Kidney epithelial cell (primary cell): ENCODE measurements at places on chromosomes 5 and 9.

GRCh38 chr9:88684046-88684445 is 149.1 kb downstream of the NXNL2 start:
- DNase-seq = no peak

- DNase-seq = no peak
These were observed 26.5 kb downstream of the TRMO start for GRCh38 chr9:97895695-97896332.

GRCh38 chr9:32969270-32969669 is 32.2 kb downstream of the APTX start:
- DNase-seq = no peak

- DNase-seq = no peak
These were observed 4.7 kb downstream of the PHYKPL start for GRCh38 chr5:178227929-178228328.

DNA sequence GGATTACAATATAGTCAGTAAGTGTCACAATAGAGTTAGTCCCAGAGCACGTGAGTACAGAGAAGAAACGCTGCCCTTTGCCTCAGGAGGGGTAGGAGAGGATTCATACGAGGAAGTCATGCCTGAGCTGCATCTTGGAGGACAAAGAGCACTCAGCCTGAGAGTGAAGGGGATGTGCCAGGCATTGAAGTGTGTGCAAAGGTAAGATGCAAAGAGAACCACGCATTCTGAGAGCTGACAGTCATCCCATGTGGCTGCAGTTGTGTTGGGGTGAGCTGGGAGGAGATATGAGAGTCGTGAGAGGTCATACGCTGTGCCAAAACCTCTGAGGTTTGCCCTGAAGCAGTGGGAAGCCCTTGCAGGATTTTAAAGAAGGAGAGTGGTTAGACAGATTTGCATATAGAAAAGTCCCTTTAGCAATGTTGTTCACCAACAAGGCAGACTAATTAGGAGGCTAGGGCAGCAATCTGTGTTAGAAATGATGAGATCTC is 97.5 kb downstream of the PIP5K1B start:
- no peak for DNase-seq

GRCh38 chr9:131518553-131518952 is 12.5 kb downstream of the UCK1 start:
- DNase-seq = no peak

DNA sequence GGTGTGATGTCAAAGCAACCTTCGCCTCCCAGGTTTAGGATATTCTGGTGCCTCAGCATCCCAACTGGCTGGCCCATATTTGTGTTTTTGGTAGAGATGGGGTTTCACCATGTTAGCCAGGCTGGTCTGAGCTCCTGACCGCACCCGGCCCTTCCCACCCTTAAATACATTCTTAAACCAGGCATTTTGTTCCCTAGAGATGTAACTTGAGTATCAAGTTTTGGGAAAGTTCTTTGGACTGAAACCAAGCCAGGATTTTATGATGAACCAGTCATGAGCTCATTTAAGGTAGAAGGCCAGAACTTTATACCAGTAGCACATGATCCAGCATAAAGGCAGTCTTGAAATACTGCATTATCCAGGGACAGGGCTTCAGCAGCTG is 3.5 kb downstream of the RPL7A start:
- no peak for DNase-seq

DNA sequence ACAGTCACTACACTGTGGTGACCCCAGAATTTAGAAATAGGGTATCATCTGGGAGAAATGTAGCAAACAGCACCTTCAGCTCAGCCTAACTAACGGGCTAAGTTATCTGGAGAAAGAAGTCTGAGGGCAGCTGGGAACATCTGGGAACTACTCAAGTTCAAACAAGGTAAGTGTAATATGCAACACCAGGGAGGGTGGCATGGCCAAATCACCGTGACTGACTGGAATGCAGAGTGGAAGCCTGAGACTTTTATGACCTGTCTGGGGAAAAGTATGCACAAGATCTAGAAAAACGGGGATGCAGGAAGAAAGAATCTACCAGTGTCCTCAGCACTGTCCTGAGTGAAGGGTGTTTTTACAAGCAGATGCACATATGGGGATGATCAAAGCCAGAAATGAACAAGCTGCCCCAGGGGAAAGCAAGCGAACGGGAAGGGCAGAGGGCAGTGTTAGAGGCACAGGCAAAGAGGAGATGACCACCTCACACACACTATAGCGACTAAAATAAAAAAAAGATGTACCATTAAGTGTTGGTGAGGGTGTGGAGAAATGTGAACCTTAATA is 59.9 kb downstream of the SERINC5 start:
- DNase-seq = no peak

DNA sequence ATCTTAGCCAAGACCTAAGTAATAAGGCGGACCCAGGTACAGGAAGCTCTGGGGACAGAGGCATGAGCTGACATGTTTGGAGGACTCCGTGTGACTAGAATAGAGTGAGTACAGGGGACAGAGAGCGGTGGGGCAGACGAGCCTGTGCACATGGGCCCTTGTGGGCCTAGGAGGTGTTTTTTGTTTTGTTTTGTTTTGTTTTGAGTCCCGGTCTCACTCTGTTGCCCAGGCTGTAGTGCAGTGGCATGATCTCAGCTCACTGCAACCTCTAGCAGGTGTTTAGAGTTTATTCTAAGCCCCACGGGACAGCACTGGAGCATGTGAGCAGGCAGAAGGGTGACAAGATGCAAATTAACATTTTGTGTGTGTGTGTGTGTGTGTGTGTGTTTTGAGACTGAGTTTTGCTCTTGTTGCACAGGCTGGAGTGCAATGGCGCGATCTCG is 3.1 kb upstream of the EEIG1 start:
- no peak for DNase-seq

- no peak for DNase-seq
These were observed 101.4 kb downstream of the LPAR1 start for GRCh38 chr9:110936719-110937452.

DNA sequence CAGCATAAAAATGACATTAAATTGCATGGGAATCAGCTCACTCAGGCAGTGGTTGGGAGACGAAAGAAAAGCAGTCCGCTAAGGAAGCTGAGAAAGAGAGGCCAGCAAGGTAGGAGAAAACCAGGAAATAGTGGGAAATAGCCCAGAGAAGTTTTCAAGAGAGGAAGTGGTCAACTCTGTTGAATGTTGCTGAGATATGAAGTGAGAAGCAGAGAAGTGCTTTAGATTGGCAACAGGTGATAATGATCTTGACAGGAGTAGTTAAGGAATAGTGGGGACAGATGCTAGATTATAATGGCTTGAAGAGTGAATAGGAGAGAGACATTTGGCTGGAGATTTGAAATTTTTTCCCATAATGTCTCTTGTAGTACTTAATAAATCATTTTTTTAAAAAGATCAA is 30.8 kb downstream of the CNTRL start:
- DNase-seq = no peak

GRCh38 chr9:14769230-14769571 is 46.7 kb upstream of the CER1 start:
- no peak for DNase-seq

DNA sequence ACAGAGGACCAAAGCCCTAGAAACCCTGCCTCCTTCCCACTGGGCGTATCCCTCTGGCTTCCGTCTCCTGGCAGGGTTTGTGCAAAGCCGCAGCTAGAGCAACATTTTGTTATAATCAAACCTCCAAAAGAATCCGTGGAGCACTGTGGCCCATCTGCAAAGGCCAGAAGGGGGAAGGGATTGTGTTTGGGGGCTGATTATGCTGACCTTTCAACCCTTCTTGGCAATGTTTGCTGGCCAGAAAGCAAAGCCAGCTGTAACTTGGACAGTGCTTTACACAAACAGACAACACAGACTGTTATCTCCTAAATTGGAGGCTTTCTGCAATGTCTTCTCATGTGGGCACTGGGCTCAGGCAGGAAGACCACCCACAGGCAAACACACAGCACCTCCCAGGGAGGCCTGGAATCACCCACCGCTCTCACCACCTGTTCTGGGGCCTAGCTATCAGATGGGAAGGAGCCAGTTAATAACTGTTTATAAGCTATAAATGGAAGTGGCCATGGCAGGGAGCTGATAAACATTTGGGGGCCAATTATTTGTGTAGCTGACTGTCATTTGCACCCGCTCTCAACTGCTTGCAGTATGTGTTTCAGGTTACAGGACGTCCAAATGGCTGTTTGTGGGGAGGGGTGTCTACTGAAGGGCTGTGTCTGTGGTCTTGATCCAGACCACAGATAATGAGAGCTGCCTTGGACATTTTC is 121.6 kb upstream of the ERCC6L2 start:
- no peak for DNase-seq

DNA sequence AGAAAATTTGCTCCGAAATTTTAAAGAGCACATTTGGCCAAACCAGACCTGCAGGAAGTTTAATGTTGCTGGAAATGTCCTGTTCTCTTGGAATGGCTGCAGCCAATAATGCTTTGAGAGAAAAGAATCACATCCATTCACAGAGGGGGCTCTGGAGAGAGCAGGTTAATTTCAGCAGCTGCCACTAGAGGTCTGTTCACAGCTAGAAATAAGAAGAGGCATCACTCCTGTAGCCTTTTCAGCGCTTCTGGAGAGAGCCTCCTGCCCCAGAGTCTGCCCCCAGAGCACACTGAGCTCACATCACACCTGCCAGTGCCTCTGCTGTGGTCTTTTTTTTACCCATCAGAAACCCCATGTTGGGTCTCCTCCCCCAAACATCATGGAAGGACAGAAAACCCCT is 124.8 kb upstream of the RAD23B start:
- no peak for DNase-seq

GRCh38 chr9:79757881-79758669 is 186.3 kb downstream of the TLE4 start:
- DNase-seq = no peak

DNA sequence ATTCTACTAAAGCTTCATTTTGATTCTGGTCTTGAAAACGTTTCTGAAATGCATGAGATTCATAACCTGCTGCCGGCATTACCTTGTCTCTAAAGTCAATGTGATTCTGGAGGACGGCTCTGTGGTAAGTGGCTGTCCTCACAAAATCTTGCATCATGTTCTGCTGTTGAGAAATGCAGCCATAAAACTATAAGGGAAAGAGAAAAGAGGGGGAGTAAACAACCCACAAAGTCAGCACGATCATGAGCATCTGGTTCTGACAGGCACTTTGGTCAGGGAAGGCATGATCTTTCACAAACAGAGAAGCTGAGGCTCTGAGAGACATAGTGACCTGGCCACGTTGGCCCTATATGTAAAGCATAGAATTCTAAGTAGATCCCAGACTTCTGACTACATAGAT is 168.9 kb upstream of the PUM3 start:
- no peak for DNase-seq

- DNase-seq = no peak
These were observed 898 bp downstream of the CAMSAP1 start for GRCh38 chr9:135906291-135907005.

DNA sequence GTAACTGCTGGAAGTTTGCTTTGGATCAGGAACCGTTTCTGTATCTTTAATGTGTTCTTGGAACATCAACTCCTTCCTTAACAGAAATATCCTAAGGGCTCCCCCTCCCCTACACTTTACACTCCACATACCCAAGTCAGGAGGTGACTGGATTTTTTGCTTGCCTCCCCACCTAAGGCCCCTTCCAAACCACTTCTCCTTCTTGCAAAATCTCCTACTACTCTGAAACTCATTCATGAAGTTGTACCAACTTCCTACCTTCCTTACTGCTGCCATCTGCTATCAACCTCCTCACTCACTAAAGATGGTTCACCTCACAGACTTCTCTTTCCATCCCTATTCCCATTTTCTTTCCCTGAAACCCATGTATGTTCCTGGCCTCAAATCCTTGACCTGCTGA is 16.1 kb downstream of the TXN start:
- no peak for DNase-seq

DNA sequence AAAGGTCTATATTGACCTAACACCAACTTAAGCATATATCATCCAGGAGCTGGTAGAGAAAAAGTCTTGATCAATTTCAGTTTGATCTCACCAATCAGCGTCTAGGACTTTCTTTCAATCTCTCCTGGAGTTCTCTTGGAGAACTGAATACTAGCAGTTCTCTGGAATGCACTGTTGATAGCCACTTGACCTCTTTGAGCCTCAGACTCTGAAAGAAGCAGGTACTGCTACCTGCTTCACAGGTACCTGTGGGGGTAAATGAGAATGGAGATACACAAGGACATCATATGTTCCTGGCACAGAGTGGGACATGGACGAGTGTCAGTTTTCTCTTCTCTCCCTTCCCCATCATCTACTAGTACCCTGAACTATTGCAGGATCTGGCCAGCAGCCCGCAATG is 16.0 kb downstream of the CMYA5 start:
- no peak for DNase-seq

- no peak for DNase-seq
These were observed 315.6 kb downstream of the CETN3 start for GRCh38 chr5:90093751-90094485.

- DNase-seq = no peak
These were observed 46.7 kb downstream of the ROR2 start for GRCh38 chr9:91903126-91903911.

DNA sequence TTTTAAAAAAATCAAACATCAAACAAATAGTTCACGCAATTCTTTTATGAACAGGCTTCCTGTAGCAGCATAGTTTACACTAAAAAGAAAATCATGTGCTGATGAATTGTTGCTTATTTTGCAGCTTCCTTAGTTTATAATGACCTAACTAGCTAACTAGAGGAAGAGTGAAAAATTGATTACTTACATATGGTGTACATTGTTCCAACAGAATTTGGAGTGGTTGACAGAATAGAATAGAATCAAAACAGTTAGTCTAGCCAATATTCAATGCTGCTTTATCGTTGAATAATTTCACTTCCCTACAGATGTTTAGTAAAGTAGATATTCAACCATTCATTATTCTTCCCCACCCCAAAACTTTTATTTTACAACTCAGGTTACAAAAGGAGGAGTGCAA is 4.2 kb downstream of the NMUR2 start:
- DNase-seq = no peak

DNA sequence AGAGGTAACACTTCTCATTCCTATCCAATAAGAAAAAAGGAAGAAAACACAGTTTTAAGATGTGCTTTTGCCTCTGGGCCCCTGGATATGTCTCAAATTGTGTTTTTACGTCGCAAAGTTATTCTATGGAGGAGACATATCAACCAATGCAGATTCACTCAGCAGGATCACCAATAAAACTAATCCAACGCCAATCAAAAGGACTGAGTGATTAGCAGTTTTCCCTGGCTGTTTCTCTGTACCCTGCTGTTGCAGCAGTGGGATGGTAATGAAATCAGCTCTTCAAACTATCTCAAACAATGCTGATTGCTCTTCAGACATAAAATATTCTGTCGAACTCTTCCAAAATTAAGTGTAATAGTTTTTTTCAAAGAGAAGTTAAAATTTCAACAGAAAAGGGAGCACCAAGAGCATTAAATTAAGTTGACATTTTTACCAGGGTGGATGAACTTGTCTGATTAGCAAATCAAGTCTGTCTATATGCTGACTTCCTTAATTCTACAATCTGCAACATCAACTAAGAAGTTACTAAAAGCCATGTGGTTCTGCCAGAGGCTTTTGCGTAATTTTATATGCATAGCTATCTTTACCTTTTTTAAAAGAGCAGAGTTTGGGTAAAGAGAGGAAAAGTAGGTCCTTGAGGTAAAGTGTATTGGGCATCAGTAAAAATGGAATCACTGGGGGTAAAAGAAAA is 9.7 kb upstream of the HK3 start:
- DNase-seq = no peak

GRCh38 chr5:1834721-1835429 is 33.7 kb downstream of the NDUFS6 start:
- DNase-seq = no peak
